Inflammatory macrophage treated with lipopolysaccharide for 4 hours (primary cell): ENCODE measurements at places on chromosomes 4 and X.
A peak's percentile ranks its signal among the peaks of the same experiment; 100 is the strongest.

DNA sequence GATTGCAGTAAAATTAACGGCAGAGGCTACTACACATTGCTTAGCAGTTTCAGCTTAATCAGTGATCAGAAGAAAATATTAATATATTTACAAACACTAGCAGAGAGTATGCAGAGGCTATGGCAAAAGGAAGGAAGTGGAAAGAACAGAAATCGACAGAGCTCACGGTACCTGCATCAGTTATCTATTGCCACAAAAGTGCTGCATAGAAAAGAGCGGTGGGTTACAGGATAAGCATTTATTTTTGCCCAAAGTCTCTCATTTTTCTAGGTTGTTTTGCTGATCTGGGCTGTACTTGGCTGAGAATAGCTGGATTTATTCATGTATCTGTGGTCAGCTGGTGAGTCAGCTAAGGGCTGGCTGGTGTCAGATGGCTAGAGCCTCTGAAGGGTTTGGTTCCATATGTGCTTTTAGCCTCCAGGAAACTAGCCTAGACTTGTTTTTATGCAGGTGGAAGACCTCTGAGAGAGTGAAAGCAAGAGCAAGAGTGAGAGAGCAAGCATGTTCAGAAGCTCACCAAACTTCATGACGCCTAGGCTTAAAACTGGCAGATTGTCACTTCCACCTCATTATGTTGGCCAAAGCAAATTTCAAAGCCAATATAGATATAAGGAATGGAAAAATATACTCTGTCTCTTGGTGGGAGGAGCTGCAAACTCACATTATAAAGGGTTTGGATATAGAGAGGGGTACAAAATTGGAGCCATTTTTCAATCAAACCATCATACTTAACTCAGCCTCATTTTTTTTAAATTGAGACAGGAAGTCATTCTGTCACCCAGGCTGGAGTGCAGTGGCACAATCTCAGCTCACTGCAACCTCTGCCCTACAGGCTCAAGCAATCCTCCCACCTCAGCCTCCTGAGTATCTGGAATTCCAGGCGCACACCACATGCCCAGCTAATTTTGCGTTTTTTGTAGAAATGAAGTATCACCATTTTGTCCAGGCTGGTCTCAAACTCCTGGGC lies 153.2 kb upstream of the RPL34 start:
- DNase-seq, result no peak

DNA sequence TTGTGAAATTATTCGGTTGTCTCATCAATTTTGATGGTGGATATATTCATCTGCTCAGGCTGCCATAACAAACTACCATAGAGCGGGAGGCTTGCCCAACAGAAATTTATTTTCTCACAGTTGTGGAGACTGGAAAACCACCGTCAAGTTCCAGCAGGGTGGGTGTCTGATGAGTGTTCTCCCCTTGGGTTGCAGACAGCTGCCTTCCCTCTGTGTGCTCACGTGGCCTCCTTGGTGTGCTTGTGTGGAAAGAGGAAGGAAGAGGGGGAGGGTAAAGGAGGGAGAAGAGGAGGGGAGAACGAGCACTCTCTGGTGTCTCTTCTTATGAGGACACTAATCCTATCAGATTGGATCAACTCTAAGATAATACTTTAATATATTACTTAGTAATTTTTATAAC lies 123.8 kb upstream of the TEX13D start:
- peak; percentile 62 for DNase-seq

DNA sequence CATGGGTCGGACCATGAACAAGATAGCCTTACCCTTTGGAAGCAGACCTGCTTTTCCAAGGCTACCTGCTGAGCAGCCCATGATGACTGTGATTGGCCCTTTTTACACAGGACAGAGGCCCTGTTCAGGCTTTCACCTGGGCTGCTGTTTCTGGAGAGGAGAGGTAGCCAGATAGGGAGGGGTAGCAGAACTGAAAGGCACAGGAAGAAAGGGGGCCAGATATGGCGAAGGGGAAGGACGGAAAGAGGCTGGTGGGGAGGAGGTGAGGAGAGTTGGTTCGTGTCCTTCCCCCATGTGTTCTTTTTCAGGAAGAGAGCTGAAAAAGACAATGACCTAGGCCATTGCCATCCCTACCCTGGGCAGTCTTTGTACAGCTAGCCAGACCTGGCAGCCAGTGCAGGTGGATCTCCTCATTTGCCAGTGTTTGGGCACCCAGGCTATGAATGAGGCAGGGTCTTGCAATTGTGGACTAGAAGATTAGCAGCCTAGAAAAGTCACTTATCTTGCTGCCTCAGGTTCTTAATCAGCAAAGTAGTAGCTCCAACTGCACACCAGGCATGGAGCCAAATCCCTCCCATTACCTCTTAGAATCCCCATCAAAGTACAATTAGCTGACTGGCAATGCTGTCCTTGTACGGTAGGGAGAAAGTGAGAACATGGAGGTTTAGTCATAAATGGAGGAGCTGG lies 139.6 kb downstream of the AMMECR1 start:
- no peak for DNase-seq

GRCh38 chr4:54586320-54586955 lies 71.3 kb upstream of the KIT start:
- DNase-seq, result no peak

GRCh38 chr4:161604516-161605300 lies 559.1 kb downstream of the FSTL5 start:
- DNase-seq, result peak; percentile 68

DNA sequence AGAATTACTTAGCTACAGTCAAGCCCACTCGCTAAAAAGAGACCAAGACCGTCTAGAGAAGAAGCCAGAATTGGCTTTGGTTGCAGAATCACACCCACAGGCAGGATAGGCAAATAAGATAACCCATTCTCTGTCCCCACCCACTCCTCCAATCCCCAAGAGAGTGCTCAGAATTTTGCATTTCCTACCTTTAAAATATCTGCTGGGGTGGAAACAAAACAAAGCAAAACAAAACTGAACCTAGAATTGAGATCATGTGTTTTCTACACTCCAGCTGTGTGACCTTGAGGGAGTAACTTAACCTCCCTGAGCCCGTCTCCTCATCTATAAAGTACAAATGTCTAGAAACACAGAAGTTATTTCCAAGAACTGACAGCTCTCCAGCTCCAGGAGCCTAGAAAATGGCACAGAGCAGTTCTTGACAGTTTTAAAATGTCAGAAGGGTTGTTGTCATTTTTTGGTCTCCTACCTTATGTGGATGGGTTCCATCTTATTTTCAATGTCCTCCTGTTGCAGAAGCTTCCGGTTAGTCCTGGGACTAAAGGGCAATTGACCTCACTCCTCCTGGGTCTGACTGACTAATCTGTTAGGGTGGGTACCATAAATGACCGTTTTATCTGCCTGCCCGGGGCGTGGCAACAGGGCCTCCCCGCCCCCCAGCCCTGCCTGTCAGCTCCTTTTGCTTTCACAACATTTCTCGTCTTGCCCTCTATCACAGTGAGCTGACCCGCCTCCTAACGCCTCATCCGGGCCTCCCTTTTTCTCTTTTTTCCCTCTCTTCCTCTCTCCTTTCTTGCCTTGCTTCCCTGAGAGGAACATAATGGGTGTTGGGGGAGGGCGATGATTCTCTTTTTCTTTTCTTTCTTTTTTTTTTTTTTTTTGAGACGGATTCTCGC lies 114.0 kb downstream of the RBM47 start:
- DNase-seq, result peak; percentile 88

- DNase-seq, result no peak
Measured at GRCh38 chr4:150217808-150218207, 139.6 kb downstream of the DCLK2 start.
